ENCODE measurements at places on chromosomes 7 and 10.

- DNase-seq: no peak
Observed at GRCh38 chr7:20158684-20159083, 58.5 kb downstream of the MACC1 start.

- no peak for DNase-seq
Observed at GRCh38 chr7:143929224-143929920, 5.7 kb upstream of the OR2F2 start.

- no peak for DNase-seq
Observed at GRCh38 chr7:30764030-30764975, 6.9 kb upstream of the MINDY4 start.

GRCh38 chr7:1103009-1103788, 15.3 kb downstream of the GPER1 start:
- DNase-seq: no peak

GRCh38 chr10:28913436-28914237, 236.3 kb downstream of the BAMBI start:
- no peak for DNase-seq

- no peak for DNase-seq
Observed at GRCh38 chr7:29622335-29623265, 59.0 kb downstream of the PRR15 start.

DNA sequence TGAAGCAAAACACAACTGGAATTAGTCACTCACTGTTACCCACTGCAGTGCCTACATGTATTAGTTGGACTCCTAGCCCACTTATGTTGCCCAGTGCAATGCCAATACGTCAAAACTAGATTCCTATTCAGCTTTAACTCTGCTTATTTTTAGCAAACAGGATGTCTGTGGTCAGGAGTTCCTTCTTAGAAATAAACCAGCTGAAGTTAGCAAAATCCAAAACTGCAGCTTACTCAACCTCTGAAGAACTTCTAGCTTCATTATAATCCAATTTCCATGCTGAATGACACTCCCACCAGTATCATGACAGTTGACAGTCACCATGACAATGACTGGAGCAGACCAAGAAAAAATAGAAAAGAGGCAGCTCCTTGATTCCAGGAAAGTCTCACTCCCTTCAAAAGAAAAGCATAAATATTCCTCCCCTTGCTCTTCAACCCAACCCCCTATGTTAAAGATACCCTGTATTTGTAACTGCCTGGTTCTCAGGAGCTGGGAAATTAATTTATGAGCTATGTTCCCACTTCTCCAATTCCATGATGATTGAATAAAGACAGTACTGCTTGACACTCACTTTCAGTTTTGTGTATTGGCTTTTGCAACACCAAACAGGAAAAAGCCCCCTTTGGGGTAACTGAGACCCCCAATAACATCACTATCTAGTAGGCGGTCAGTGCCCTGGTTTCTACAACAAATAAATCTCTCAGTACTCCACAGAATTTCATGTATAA, 327.4 kb downstream of the SORCS1 start:
- DNase-seq: no peak

Measured in stimulated activated CD4-positive, alpha-beta T cell treated with anti-CD3 and anti-CD28 coated beads, Interleukin-2, amount 100 ng/mL, for 4 hours (primary cell).